ENCODE measurements at places on chromosomes 6 and 20. TPM values are rescaled to one million over a fixed set of nuclear protein-coding genes. Genes with fewer than 3 reads are reported as not detected.

CLPSL1 gene
- not detected for total RNA-seq

SYNDIG1 gene
- 0.57 TPM for total RNA-seq

ASCC3 gene
- 67.6 TPM for total RNA-seq

SLC35D3 gene
- total RNA-seq, result 0.14 TPM

PNLDC1 gene
- total RNA-seq, result not detected

SLC17A1 gene
- total RNA-seq, result not detected

CCN2 gene
- 283 TPM for total RNA-seq

AMD1 gene
- 66.7 TPM for total RNA-seq

SEL1L2 gene
- not detected for total RNA-seq
